ENCODE measurements at places on chromosomes 13 and 19.
A peak's percentile ranks its signal among the peaks of the same experiment; 100 is the strongest.

- no peak for DNase-seq
Measured at GRCh38 chr13:57507752-57508463, 123.6 kb upstream of the PCDH17 start.

DNA sequence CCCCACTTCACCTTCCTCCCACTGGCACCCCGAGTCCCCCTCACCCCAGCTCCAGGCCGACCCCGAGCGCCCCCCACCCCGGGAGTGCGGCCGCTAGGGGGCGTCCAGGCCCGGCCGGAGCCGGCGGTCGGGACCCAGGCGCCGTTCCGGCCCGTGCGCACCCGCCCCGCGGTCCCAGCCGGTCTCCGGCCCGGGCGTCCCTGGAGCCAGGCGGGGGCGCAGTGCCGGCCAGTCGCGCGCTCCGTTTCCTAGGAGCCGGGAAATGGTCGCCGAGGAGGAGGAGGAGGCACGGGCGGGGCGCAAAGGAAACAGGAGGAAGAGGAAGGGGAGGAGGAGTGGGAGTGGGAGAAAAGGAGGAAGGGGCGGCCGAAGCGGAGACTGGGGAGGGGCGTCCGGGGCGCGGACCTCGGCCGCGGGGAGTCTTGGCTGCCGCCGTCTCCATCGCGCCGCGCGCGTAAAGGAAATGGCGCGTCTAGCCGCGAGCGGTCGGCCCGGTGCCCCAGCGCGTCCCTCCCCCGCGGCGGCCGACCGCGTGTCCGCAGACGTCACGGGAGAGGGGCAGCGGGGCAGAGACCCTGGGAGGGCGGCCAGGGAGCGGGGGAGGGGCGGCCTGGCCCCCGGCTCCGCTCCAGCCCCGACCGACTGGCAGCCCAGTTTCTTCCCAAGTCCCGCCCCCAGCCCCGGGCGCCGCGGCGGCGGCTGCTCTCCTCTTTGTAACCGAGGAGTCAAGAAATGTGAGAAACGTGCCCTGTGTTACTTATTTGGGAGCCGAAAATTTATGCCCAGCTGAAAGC lies 1.1 kb upstream of the KCTD15 start:
- DNase-seq: peak; percentile 63

- no peak for DNase-seq
Measured at GRCh38 chr13:25186187-25186586, 14.1 kb upstream of the AMER2 start.

DNA sequence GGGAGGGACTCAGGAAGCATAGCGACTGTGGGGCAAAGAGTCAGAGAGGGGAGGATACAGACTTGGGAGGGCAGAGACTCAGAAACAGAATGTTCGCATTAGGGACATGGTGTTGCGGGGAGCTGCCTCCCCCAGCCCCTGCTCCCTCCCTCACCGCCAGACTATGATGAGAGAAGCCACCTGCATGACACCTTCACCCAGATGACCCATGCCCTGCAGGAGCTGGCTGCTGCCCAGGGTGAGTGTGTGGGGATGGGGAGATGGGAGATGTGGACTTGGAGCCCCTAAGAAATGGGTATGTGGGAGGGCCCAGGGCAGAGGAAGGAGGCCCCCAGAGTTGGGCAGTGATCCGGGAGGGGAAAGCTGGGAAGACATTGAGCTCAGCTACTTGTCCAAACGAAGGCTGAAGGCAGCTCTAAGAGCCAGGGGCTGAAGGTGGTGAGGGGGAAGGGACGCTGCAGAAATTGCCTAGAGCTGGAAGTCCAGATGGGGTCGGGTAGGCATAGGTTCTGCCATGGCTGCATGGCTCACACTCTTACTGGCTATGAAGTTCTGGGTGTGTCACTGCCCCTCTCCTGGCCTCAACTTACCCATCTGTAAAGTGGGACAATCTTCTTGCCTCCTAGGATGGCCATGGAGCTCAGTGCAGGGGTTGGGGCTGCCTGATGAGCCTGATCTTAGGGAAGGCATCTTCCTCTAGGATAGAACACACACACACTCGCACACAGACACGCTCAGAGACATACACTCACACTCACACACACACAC lies 1.4 kb downstream of the SPACA6 start:
- DNase-seq: no peak

DNA sequence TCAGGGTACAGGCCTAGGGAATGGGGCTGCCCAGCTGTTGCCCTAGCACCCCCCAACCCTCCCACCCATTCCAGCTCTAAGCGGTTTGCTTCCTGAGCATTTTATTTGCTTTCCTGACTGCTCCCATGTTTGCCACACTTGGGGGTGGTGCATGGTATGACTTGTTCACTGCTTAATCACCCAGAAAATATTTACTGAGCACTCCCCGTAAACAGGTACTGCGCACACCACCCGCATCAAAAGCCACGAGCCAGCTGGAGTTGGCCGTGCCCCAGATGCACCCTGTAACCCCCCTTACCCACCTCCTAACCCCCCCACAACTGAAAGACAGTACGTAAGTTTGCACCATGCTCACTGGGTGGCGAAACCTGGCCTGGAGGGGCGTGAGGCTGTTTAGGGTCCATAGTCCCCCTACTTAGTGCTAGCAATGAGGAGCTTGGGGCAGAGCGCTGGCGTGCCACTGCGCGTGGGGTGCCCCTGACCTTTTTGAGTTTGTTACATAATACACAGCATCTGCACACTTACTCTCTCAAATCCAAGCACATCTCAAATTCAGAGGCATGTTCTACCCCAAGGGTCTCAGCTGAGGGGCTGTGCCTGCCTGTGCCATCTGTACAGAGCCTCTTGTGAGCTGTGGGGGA lies 29.8 kb downstream of the DPF1 start:
- no peak for DNase-seq

GRCh38 chr13:112179421-112179820 lies 112.5 kb downstream of the SOX1 start:
- no peak for DNase-seq

GRCh38 chr13:63501702-63502101 lies 2086.1 kb upstream of the PCDH20 start:
- DNase-seq: no peak

- peak; percentile 84 for DNase-seq
Measured at GRCh38 chr19:31518216-31519020, 169.2 kb upstream of the TSHZ3 start.

- DNase-seq: no peak
Measured at GRCh38 chr13:95571941-95572340, 19.4 kb downstream of the CLDN10 start.

GRCh38 chr13:72651144-72651543 lies 76.3 kb downstream of the MZT1 start:
- DNase-seq: no peak

DNA sequence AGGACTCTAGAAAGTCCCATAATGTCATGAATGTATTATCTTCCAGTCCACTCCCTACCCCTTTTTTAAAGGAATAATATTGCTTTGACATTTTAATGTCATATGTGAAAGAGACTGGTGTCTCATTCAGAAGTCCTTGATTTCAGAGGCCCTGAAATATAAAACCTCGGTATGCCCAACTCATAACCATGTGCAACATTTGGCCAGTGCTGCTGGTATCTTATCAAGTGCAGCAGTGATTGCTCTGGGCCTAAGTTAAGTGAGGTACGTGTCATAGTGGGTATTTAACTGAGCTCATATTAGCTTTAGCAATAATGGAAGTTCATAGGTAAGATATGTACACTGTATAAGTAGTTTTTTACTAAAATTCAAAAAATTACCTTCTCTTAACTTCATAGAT lies 14.7 kb downstream of the TEX30 start:
- DNase-seq: no peak

DNA sequence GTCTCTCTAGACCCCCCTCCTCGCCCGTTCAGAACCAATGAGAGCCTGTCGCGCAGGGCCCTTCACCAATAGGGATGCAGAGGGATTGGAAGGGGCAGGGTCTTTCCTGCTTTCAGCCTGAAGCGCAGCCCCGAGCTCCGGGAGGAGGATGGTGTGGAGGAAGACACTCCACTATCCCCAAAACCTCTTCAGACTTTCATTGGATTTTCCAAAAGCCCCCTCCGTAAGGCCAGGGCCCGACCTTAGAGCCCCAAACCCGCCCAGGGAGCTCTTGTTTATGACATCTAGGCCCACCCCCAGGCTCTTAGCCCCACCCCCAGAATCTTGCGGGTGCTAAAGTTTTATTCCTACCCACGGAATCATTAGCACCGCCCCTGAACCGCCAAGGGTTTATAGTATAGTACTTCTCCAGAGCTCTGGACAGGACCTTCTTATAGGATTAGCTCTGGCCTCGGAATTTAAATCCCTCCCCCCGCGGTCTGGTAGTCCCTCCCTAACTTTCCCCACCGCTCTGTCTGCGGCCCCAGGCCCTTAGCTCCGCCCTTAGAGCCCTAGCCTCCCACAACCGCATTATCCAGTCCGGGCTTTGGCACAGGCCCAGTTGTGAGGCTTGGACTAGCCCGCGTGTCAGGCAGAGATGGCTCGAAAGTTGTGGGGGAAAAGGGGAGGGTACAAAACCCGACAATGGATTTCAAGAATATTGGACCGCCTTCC lies 6.6 kb upstream of the EML2 start:
- DNase-seq: peak; percentile 93

DNA sequence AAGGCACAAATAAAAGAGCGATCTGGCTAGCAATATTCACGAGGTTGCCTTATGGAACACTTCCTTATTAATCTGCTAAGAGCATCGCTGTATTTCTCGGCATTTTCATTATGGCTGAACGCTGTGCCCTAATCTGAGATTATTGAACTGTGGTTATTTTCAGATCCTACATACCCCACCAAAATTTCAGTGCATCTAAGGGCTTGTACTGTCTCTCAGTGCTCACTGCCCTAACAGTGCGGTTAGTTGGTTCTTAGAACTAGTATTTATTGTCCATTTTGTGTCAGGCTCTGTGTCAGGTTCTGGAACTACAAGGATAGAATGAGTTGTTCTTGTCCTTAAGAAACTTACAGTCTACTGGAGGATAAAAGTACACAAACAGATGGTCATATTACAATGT lies 51.6 kb downstream of the FLT3 start:
- no peak for DNase-seq

DNA sequence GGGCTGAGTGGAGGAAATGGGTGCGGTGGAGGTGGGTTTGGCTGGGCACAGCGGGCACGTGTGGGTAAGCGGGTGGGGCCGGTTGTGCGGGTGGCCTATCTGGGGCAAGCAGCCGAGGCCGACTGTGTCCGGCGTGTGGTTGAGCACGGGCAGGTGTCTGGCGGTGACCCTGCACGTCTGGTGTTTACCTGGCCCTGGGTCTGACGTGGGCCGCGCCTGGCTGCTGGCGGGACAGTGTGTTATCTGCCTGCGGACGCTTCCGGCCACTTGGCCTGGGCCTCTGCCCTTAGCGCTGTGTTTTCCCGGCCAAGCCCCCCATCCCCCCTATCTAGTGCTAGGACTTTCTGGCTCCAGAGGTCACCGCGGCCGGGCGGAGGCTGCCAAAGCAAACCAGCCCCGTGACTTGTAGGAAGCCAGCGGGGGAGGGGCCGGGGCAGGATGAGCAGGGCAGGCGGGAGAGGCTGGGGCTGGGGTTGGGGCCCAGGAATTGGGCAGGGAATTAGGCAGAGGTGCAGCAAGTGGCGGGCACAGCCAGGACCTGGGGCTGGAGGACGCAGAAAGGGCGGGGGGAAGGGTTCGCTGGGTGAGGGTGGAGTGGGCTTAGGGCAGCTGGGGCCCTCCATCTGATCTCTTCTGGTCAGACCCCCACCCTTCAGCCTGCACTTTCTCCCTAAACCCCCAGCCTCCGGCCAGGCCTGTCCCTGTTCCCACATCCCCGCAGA lies 534 bp upstream of the HPN start:
- DNase-seq: peak; percentile 82

GRCh38 chr13:90898811-90899210 lies 448.7 kb upstream of the MIR17HG start:
- DNase-seq: no peak

DNA sequence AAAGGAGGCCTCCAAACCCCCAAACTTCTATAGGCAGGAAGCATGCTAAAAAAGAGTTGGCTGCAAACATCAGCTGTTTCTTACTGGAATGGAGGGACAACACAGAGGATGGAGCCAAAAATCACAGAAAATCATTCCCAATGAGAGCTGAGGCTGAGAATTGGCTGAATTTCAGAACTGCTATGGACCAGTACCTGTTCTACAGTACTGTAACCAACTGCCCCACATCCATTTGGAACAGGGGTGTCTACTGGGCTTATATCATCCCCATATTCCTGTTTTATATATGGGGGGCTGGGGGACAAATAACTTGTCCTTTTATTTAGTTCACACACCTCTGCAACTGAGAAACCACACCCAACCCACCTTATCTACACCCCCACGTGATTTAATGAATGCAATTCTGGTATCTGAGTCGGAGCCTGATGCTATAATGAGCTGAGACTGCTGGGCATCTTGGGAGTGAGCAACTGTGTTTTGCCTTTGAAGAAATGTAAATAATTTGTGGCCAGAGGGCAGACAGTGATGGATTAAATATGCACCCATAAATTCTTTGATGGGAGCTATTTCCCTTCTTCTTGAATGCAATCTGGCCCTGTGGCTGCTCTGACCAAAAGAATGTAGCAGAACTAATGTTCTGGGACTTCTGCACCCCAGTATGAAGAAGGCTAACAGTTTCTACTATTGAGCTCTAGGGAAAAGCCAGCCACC lies 82.6 kb downstream of the TBC1D4 start:
- DNase-seq: no peak

All from lower leg skin (tissue), 4 donors.